ENCODE measurements at places on chromosomes 7 and 10.

GRCh38 chr7:34130558-34131295 is 225.4 kb downstream of the BMPER start:
- DNase-seq = no peak

GRCh38 chr7:51666751-51667150 is 350.1 kb upstream of the COBL start:
- DNase-seq = no peak

GRCh38 chr7:113159746-113160339 is 41.5 kb upstream of the SMIM30 start:
- no peak for DNase-seq

DNA sequence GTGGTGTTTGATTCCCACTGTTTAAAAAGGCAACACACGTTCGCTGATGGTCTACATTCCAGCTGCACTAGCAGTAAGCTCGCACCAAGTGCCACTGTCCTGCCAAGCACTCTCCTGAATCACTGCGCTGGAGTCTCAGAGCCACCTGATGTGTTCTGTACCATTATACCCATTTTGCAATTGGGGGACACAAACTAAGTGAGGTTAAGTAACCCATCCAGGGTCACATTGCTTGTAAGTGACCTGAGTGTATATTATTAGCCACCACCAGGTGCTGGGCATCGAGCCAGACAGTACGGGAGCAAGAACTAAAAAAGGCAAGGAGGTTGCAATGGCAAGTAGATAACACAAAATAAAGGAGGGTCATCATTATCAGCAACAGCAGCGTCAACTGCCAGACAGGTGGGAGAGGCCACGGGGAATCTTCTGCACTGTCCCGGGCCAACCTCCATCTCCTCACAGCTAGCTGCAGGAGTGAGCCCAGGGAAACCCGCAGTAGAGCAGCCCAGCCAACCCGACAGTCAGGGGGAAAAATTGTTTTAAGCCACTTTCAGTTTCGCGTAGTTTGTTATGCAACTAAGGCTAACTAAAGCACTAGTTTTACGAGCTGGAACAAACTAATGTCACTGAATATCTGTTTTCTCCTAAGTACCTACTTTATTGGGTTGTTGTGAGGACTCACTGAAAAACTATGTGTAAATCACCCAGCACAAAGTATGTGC is 712 bp upstream of the CPVL start:
- DNase-seq = no peak

GRCh38 chr10:25493122-25493893 is 318.5 kb downstream of the GPR158 start:
- DNase-seq = no peak

DNA sequence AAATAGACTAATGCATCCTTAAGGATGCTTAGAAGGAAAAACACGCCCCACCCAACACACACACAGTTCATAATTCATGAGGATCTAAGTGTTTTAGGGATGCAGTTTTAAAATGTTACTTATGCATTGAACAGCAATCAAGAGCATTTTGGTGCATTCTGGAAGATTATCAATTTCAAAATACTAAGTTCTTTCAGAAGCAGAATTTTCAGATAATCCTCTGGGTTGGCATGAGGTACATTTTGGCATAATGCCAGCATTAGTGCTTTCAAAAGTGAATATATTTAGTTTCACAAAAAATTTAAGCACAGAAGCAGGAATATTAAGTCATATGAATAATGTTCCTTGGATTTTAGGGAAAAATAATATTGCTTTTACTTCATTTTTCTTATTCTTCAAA is 937.1 kb downstream of the REEP3 start:
- DNase-seq = no peak

DNA sequence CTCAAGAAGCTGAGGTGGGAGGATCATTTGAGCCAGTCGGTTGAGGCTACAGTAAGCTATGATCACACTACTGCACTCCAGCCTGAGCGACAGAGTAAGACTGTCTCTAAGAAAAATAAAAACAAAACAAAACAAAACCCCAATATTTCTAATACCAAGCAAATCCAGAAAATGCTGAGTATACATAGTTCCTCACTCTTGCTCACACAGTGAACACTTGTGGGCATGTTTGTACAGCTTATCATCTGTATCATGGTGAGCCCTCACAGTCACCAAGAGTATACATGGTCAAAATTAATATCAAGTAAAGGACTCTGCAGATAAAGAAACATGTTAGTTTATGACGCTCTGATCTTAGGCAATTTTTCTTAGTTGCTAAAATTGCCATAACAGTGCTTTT is 41.5 kb upstream of the C10orf67 start:
- DNase-seq = no peak

- no peak for DNase-seq
These were observed 36.9 kb upstream of the EGFR start for GRCh38 chr7:54981913-54982312.

GRCh38 chr10:109393425-109393824 is 529.9 kb downstream of the XPNPEP1 start:
- DNase-seq = no peak

GRCh38 chr10:113368666-113369364 is 184.0 kb upstream of the HABP2 start:
- DNase-seq = no peak

DNA sequence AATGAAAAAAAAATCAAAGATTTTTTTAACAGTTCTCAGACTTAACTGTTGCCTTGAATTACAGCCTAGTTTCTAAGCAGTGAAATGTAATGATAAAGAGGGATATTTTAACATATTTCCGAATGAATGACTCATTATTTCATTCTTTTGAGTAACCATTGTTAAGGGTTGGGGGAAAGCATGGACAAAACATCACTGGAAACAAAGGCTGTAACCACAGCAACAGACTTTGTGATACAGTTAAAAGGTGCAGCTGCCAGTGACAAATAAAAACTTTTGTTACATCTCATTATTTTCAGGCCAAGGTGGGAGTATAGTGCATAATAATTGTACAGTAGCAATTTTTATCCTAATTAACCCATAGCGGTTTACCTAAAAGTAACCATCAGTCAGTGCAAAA is 172.6 kb downstream of the LRRTM3 start:
- no peak for DNase-seq

DNA sequence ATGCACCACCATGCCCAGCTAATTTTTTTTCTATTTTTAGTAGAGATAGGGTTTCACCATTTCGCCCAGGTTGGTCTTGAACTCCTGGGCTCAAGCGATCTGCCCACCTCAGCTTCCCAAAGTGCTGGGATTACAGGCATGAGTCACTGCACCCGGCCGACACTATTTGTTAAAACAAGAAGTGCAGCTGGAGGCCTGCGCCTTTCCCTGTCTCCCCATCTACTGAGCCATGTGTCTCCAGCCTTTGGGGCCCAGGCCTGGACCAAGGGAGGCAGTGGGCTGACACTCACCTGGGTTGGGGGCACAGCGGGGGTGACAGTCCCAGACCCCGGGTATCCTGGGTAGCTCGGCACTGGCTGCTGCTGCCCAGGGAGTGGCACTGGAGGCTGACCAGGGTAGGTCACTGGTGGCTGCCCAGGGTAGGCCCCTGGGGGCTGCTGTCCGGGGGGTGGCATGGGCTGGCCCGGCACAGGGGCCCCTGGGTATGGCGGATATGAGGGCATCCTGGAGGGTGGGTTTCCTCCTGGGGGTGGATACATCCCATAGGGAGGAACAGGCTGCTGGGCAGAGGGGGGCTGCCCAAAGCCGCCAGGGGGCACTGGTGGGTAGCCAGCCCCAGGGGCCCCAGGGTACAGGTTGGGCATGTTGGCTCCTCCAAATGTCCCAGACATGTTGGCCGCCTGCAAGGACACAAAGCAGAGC is 36.3 kb downstream of the PLAC9 start:
- peak; percentile 44 for DNase-seq

DNA sequence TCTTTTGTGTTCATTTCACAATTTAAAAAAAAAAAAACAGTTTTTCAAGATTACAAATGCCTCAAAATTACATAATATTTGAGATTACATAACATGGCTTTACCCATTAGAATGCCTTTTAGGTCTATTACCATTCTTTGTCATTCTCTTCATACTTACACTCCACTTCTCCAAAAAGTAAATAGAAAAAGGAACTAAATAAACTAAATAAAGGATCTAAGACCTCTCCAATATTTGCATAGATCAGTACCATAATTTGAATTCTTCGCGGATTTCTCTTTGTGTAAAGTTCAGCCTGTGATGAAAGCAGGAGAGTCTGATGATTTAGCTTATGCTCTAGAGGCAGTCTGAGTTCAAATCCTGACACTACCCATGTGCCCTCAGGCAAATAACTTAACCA is 56.4 kb upstream of the C1GALT1 start:
- no peak for DNase-seq

GRCh38 chr10:18254692-18255091 is 114.5 kb downstream of the CACNB2 start:
- no peak for DNase-seq

- no peak for DNase-seq
These were observed 81.0 kb downstream of the TMEM270 start for GRCh38 chr7:73941836-73942551.

DNA sequence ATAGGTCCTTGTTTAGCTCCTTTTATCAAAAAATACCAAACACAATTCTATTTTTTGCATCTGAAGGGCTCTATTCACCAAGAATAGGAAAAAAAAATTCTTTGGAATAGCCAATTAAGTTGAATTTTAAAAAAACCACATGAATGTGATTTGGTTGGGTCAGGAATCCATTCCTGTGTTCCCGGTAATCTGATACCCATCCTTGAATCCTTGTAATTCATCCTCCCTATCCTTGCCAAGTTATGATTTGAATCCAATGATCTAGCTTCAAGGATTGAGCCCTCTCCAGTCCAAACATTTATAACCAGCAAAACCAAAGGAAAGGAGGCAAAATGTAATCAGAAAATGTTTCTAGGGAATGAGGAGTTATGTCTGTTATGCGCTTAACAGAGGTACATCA is 86.6 kb downstream of the CFAP58 start:
- no peak for DNase-seq

- no peak for DNase-seq
These were observed 153.7 kb downstream of the GALNT17 start for GRCh38 chr7:71285571-71286145.

DNA sequence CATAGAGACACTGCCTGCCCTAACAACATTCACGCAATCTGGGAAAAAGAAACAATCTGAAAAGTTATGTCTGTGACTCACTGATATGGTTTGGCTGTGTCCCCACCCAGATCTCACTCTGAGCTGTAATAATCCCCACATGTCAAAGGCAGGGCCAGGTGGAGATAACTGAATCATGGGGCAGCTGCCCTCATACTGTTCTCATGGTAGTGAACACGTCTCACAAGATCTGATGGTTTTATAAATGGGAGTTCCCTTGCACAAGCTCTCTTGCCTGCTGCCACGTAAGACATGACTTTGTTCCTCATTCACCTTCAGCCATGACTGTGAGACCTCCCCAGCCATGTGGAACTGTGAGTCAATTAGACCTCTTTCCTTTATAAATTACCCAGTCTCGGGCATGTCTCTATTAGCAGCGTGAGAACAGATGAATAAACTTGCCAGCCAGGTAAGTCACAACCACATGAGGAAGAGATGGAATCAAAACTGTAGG is 341.5 kb upstream of the AOAH start:
- no peak for DNase-seq
